ENCODE measurements at places on chromosomes 16 and 17.

DNA sequence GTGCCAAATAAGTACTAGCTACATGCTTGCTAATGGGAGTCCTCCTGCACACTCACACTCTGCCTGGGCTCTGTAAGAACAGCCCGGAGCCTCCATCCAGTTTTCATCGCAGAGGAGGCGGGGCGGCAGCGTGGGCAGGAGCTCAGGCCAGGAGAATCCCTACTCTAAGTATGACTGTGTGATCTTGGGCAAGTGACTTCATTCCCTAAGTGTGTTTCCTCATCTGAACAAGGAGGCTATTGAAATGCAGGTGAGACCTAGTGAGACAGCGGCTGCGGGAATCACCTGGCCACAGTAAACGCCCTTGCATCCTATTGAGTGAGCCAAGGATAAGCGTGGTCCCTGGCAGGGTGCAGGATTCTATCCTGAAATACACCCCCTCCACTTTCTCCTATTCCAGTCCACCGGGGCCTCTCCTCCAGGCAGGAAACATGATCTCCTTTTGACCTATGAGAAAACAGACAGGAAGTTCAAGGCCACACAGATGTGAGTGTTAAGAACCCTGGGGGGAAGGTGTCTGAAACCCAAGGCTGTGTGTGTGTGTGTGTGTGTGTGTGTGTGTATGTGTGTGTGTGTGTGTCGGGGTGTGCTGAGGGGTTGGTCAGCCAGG is 5.2 kb upstream of the RAI1 start:
- DNase-seq: no peak

GRCh38 chr17:33233811-33234177 is 59.3 kb downstream of the ASIC2 start:
- no peak for DNase-seq

DNA sequence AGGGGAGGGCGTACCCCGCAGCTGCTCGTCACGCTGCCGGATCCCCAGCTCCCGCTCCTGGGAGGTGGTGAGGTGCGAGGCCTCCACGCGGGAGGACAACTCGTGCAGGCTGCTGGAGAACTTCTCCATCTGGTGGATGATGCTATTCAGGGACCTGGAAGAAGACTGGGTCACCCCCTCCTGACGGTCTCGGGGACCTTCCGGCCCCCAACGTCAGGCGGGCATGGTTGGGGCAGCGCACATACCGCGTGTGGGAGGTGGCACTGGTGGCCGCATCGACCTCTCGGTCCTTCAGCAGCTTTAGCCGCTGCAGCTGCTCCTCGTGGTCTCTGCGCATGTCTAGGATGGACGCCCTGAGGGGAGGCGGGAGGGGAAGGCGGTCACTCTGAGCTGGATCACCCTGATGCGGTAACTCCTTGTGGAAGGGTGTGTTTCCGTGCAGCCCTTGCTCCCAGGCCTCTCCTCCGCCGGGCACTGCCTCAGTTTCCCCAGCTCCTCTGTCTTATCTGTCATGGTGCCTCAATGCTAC is 13.3 kb upstream of the MRPL38 start:
- no peak for DNase-seq

- DNase-seq: no peak
Observed at GRCh38 chr17:49388290-49388640, 26.2 kb upstream of the ZNF652 start.

DNA sequence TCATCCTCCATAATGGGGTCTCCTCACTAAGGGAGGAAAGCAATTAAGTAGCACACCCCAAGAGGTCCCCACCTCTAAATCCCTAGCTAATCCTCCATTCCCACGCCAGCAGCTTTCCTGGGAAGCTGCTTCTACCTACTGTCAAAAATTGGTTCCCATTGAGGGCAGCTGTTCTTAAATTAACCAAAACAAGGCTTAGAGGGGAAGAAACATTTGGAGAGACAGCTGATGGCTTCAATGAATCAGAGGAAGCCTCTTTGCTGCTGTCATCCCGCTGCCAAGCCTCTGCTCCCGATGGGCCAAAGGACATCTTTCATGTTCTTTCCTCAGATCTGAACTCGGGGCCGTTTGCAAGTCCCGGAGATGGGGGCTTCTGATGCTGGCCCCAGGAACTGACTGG is 26.6 kb downstream of the AIPL1 start:
- no peak for DNase-seq

All from Karpas-422 (cell line).